ENCODE measurements at places on chromosomes 13 and 19. TPM values are rescaled to one million over a fixed set of nuclear protein-coding genes. Genes with fewer than 3 reads are reported as not detected.

CD22 gene
- total RNA-seq, result 0.50 TPM

GNA15 gene
- 37.4 TPM for total RNA-seq

APOC4 gene
- not detected for total RNA-seq

SPTBN4 gene
- 0.10 TPM for total RNA-seq

ZNF610 gene
- 0.81 TPM for total RNA-seq

SKA3 gene
- 31.0 TPM for total RNA-seq

KRTDAP gene
- not detected for total RNA-seq

ISYNA1 gene
- 17.9 TPM for total RNA-seq

FXYD7 gene
- 20.4 TPM for total RNA-seq

RDH13 gene
- total RNA-seq, result 21.7 TPM

Measured in activated naive CD4-positive, alpha-beta T cell treated with anti-CD3 and anti-CD28 coated beads, Interleukin-2, amount 10 ng/mL, durations not matched to agents 5 hours and 36 hours (primary cell).